ENCODE measurements at places on chromosomes 16 and 17.

- no peak for DNase-seq
These were observed 132.1 kb downstream of the CLEC16A start for GRCh38 chr16:11076259-11077018.

DNA sequence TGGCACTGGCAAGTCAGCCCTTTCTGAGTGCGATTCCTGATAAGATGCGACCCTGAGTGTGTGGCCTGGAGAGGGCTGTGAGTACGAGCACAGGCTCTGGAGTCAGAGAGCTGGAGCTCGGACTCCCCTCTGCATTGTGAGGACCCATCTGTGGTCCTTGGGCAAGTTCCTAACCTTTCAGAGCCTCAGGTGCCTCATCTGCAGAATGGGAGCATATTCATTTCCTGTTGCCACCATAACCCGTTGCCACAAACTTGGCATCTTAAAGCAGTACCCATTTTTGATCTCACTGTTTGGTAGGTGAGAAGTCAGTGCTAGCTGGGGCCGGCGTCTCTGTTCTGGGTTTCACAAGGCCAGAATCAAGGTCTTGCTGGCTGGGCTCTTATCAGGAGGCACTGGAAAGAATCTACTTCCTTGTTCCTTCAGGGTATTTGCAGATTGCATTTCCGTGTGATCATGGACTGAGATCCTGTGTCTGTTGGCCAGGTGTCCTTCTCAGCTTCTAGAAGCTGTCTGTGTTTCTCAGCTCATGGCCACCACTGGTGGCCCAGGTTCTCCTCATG lies 20.2 kb downstream of the KNOP1 start:
- DNase-seq: no peak

GRCh38 chr16:5393070-5393469 lies 295.5 kb upstream of the EEF2KMT start:
- DNase-seq: no peak

- no peak for DNase-seq
These were observed 10.9 kb downstream of the DNAAF8 start for GRCh38 chr16:4745274-4745569.

DNA sequence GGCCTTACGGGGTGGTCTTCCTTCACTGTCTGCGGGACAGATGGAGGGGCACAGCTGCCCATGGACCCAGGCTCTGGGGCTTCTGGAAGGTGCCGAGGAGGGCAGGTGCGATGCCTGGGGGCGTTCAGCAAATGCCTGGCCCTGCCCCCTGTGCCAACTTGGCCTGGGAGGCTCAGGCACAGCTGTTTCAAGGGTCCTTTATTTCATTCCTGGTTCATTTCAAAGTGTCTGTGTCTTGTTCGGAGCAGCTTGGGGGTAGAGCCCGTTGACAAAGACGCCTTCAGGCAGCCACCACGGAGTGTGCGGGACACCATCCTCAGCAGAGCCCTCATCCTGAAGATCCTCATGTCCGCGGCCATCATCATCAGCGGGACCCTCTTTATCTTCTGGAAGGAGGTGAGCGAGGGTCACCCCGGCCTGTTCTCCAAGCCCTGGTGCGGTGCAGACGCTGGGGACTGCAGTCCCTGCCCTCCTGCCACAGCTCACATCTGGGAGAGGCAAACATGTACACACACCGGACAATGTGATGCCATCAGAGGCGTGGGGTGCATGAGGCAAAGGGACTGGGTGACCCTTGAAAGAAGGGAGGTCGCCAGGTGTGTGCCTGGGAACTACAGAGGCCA lies 43.9 kb downstream of the MEAK7 start:
- no peak for DNase-seq

GRCh38 chr16:53510704-53511070 lies 7.7 kb upstream of the AKTIP start:
- no peak for DNase-seq

GRCh38 chr16:23570992-23571632 lies 13.6 kb downstream of the UBFD1 start:
- no peak for DNase-seq

DNA sequence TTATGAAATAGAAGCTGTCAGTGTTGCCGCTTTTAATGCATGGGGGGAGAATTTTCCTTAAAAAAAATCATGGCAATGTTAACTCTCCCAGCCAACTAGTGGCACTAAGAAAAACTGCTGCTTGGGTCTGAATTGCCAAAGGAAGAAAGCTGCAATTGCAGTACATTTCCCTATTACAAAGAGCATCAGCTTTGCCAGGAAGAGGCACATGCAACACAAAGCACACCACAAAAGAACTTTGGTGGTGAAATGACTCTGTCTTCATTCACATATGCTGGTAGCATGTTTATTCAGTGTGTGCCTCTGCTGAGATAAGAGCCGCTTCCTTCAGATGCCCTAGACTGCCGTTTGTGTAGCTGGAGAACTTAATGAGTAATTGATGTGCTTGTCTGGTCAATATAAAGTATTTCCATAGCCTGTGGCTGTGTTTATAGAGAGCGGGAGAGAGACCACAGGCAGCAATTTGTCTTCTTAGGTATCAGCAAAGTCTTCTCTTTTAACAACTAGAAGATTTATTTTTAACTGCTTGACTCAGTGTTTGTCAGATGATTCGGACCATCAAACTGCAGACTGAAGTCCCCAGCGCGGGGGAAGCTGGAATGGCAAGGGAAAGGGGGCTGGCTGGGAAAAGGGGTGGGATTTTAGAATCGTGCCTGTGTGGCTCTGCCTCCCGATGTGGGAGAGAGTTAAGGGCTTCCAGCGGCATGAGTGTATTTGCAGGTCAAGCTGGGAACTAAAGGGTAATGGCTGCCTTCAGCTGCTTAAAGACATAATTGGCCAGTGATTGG lies 115.1 kb downstream of the MRTFB start:
- DNase-seq: no peak

GRCh38 chr16:12906271-12906670 lies 4.9 kb downstream of the SHISA9 start:
- DNase-seq: no peak

DNA sequence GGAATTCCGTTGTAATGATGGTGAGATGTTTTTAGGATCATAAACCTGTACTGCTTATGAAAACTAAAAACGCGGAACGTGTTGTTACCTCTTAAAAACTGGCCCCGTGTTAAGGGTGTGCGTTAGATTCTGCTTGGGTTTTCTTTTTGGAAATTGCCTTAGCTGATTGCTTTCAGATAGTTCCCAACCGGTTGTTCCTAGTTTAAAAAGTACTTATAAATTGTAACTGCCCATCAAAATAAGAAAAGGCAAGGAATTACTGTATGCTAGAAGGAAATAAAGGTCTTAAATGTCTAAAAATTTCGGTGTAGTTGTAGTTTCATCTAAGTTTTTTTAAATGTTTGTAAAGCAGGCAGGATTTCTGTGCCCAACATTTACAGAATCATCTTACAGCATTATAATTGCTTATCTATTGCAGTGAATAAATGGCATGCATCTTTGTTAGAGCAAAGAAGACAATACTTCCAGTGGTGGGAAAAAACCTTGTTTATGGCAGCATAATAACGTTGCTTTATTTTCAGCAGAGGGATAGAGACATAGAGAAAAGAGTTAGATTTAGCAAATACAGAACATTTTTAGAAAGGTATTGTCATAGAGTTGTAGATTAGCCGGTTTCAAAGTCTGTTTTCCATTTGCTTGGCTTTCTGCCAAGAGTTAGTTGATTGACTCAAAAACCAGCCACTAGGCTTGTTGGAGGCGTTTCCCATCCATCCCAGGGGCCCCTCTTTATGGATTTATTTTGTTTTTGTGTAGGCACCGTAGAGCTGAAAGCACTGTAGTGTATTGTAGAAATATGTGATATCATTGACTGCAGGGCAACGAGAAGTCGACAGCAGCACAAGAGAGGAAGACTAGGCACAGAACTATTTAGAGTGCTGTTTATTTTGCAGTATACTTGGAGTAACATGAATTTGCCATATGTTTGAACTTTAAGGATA lies 1.7 kb downstream of the PPM1D start:
- peak; percentile 64 for DNase-seq

- no peak for DNase-seq
These were observed 20.4 kb downstream of the ALOX12B start for GRCh38 chr17:8066841-8067775.

GRCh38 chr16:6016530-6017184 lies 919.1 kb upstream of the EEF2KMT start:
- no peak for DNase-seq

DNA sequence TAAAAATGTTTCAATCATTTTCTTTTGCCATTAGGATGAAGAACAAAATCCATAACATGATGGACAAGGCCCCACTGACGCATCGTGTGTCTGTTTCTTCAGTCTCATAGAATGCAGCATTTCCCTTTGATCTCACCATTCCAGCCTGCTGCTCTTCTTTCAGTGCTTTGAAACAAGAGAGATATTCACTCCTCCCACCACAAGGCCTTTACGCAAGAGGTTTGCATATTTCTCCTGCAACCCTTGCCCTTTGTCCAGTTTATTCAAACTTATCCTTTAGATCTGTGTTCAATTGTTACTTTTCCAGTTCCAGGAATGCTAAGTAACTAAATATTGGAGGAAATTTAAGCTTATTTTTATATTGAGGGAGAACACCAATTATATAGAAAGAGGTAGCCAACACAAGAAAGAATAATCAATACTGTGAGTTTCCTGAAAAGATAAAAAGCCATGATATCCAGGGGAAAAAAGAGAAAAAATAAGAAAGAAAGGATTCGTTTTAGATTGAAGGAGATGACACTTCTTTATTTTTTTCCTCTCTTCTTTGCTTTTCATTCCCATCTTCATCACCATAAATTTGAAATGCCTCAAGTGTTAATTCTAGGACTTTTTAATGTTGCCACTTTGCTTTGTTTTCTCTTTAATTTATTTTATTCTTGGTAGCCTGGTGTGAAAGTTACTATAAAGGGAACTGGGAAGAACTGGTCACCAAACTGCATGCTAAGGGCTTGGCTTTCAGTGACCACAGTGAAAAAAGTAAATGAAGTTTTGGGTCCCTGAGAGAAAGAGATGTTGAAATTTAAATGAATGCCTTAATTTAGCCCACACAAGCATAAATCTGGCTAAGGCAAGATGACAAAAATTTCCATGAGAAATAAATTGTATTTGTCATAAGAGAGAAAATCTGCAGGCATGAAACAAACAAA lies 102.1 kb downstream of the KIF2B start:
- DNase-seq: no peak

GRCh38 chr17:67999291-67999911 lies 3.1 kb upstream of the C17orf58 start:
- no peak for DNase-seq

- no peak for DNase-seq
These were observed 37.1 kb upstream of the CSNK2A2 start for GRCh38 chr16:58234831-58235595.

- no peak for DNase-seq
These were observed 17.7 kb downstream of the PIMREG start for GRCh38 chr17:6461792-6462524.

DNA sequence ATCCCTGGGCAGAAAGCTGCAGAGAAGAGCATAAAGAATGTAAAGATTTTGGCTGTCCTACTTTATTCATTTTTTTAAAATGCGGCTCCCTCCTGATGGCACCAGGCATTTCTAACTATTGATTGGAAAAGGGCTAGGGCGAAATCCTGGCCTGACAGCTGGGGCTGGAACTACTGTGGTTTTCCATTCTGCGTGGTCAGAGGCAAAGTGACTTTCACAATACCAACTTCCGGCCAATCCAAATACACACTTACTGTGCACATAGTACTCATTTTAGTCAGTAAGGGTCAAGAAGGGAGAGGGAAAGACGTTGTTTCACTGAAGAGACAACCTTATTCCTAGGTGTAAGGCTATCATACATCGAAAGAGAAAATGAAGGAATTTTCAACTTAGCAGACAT lies 113.8 kb upstream of the PMFBP1 start:
- no peak for DNase-seq

- no peak for DNase-seq
These were observed 29.9 kb downstream of the NKD1 start for GRCh38 chr16:50578137-50578536.

DNA sequence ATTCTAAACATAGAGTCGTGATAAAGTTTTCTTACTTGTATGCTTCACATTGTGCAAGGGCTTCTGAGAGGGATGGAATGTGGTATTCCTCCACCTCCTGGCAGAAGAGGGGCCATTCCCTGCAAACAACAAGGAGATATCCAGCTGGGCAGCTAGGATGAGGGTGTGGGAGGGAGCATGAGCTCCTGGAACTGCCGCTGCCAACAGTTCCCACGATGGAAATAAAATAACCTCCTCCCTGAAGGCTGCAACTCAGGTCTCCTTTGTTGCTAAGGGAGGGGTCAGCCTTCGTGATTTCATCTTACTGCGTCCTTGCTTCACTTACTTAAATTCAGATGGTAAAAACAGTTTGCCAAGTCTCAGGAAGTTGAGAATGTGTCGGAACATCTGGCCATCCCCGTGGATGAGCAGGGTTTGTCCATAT lies 15.6 kb downstream of the PLEKHG4 start:
- DNase-seq: no peak

GRCh38 chr17:16100737-16101400 lies 101.2 kb downstream of the TTC19 start:
- DNase-seq: no peak

- DNase-seq: no peak
These were observed 5.0 kb upstream of the EFTUD2 start for GRCh38 chr17:44904001-44904984.

GRCh38 chr17:4389079-4389478 lies 22.6 kb upstream of the UBE2G1 start:
- no peak for DNase-seq

- no peak for DNase-seq
These were observed 297.8 kb downstream of the MAF start for GRCh38 chr16:79302731-79303130.
